ENCODE measurements at places on chromosomes 4 and X. TPM values are rescaled to one million over a fixed set of nuclear protein-coding genes. Genes with fewer than 3 reads are reported as not detected.

DNA sequence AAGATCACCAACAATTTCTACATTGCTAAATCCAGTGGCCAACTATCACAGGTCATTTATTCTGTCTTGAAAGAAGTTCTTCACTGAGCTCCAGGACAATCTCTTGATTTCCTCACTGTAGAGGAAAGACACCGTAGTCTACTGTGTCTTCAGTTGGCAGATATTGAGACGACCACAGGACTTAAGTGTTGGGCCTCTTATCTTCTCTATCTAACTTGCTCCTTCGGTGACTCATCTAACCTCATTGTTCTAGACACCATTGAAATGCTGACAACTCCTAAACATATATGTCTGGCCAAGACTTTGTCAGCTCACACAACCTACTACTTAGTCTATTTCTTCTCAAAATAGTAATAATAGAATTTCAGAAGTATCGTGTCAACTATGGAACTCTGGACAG is 425.8 kb downstream of the ARAP2 start:
- no peak for DNase-seq

- no peak for DNase-seq
Observed at GRCh38 chr4:119543187-119543586, 85.4 kb downstream of the PDE5A start.

GRCh38 chr4:38044060-38044459 is 83.9 kb downstream of the PTTG2 start:
- no peak for DNase-seq

C4orf51 gene
- not detected for total RNA-seq

GRCh38 chr4:152886201-152886600 is 49.9 kb upstream of the FHDC1 start:
- no peak for DNase-seq

- DNase-seq: no peak
Observed at GRCh38 chrX:43317378-43317777, 338.7 kb upstream of the MAOA start.

GRCh38 chr4:14726877-14727361 is 275.4 kb upstream of the CPEB2 start:
- DNase-seq: peak; percentile 97

STARD8 gene
- total RNA-seq: 0.11 TPM

NOA1 gene
- total RNA-seq: 16.5 TPM

DNA sequence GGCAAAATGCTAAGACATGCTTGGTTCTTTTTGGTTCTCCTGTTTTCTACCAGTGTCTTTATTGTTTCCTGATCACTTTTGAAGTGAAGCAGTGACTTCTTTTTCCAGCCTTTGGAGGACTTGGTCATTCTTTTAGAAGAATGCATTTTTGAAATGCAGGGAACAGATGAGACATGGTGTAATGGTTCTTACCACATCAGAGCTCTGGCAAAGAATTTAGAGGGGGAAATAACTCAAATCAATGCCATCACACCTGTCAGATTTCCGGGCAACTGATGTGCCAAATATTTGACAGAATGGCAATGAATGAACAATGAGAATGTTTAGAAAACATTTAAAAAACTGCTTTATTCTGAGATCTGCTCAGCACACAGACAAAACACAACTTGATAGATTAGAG is 519.6 kb downstream of the IQCM start:
- DNase-seq: no peak

STATH gene
- not detected for total RNA-seq

CXCL1 gene
- 27.5 TPM for total RNA-seq

FUNDC2 gene
- total RNA-seq: 63.5 TPM

- no peak for DNase-seq
Observed at GRCh38 chrX:142994988-142995387, 30.7 kb upstream of the SPANXN4 start.

HEPH gene
- total RNA-seq: 0.11 TPM

GRCh38 chr4:153651587-153651986 is 32.5 kb upstream of the TLR2 start:
- DNase-seq: no peak

- peak; percentile 4 for DNase-seq
Observed at GRCh38 chrX:68084765-68085164, 348.5 kb downstream of the OPHN1 start.

XAGE1A gene
- not detected for total RNA-seq

DNA sequence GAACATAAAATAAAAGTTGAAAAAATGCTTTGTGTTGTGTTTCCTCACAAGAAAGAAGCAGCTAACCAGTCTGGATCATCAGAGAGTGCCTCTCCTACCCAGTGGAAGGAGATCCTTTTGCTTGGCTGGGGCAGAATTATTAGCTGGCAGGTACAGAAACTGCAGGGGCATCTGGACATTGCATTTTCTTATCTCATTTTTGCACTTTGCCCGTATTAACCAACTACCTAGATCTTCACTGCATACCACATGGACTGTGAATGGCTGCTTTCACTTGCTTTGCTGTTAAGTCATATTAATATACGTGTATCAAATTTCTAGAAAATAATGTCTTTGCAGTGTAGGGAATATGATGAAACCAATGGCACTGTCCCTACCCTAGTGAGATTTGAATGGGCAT is 52.9 kb upstream of the PDGFRA start:
- DNase-seq: no peak

SYN1 gene
- 0.71 TPM for total RNA-seq

SPANXB1 gene
- total RNA-seq: not detected

DNA sequence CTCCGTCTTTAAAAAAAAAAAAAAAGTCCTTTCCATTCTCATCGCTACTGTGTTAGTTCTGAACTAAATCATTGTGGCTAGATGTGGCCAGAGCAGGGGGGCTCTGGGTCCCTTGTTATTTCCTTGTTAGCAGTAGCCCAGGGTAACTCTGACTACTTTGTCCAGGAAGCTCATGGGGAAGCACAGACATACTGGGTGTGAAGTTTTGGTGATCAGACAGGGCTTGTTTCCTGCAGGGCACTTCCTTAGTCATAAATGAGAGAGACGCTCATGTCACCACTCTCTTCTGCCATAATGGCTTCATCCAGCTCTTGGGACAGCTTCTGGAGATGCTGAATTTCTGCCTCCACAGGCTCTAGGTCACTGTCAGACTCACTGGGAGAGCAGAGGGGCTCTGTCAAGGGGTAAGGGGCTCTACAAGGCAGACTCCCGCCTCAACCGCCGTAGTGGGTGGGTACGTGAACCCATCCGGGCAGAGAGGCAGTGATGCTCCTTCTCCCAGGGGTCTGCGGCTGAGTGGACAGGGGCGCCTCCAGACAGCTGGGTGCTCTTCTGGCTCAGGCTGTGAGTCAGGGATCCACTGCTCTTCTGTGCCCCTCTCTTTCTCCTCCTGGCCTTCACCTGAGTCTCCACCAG is 12.9 kb downstream of the STIM2 start:
- DNase-seq: no peak

FGFBP1 gene
- total RNA-seq: 1,699 TPM

DNA sequence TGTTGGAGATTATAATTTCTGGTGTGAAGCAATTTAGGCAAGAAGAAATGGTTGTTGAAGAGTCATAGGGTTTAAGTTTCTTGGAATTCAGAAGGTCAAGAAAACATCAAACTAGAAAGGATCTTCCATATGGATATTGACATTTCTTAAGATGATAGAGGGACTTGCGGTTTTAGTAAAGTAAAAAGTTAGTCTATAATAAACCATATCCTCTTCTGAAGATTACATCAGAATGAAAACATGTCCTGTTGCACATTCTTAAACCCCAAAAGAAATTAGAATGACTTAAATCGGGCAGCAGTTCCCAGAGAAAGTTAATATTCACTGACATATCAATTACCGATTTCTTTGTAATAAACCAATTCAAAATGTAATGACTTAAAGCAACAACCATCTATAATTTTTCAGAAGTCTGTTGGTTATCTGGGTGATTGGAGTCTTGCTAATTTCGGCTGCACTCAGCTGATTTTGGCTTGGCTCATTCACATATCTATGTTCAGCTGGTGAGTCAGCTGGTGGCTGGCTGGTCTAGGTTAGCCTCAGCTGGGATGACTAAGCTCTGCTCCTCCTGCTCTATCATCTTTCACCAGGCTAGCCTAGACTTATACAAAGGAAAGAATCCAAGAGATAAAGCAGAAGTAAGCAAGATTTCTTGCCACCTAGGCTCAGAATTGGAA is 24.4 kb upstream of the DYNLT3 start:
- DNase-seq: peak; percentile 61

PSAPL1 gene
- not detected for total RNA-seq

DNA sequence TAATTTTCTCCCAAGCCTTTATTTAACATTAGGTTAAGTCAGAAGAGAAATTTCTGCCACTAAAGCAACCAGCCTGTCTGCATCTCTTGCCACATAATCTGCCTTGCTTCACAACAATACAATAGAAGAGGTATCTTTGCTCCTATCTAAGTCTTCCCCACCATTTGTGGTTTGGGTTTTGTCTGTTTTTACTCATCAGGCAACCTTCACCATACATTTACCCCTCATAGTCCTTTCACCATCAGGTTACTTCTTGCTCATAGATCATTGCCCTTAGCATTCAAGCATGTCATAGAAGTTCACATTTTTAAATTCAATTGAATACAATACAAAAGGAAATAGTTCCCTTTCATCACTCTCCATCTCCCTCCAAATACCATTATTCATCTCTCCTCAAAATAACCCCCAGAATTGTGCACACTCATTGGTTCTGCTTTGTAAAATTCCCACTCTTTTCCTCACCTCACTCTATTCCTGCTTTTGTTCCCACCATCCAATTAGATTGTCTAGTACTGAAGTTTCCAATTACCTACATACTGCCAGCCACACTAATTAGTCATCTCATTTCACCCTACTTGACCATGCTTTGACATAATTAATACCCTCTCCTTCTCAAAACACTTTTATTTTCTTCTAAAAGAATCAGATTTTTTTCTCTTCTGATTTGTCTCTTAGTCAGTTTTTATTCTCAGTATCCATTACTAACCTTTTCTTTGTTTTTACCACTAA is 1957.0 kb upstream of the AGA start:
- no peak for DNase-seq

DNA sequence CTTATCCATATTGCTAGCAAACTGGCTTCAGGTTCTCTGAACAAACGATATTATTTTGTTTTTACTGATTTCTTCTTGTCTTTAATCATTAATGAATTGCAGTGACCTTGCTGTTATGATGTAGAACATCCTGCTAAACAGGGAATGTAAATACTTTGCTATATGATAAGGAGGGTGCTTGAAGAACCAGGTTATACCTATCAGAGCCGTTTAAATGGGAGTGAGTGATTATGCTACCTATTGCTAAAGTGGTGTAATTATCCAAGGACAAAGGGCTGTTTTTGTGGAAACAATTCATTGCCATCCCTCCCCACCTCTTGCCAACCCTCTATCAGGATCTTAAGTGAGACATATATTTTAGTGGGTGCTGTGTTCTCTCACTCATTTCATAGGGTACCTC is 788.9 kb downstream of the RPA4 start:
- DNase-seq: no peak

LDB2 gene
- total RNA-seq: not detected

DNA sequence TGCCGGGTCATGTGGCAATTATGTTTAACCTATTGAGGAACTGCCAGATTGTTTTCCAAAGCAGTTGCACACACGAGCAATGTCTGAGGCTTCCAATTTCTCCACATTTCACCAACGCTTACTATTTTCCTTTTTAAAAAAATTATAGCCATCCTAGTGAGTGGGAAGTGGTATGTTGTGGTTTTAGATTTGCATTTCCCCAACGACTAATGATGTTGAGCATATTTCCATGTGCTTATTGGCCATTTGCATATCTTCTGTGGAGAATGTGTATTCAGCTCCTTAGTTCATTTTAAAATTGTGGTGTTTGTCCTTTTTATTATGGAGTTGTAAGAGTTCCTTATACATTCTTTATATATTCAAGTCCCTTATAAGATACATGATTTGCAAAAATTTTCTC is 60.2 kb downstream of the MTMR1 start:
- no peak for DNase-seq

GRCh38 chr4:127669691-127670090 is 36.9 kb downstream of the INTU start:
- DNase-seq: no peak

DNA sequence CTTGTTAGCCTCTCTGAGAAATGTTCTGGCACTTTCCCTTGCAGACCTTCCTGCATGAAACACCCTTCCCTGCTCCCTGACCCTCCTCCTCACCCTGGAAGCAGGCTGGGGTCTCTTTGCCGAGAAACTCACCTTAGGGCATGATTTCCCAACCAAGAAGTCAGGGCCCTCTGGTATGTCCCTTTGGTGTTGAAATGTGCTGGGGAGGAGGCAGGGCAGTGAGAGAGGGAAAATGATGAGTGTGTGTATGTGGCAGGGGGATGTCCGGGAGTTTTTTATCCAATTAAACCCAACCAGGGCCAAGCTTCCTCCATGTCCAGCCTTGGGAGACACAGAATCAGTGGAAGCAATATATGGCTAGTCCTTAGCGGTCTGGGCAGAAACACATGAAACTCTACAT is 5.1 kb downstream of the ELF4 start:
- no peak for DNase-seq

- no peak for DNase-seq
Observed at GRCh38 chr4:72893354-72894066, 176.0 kb downstream of the COX18 start.

DNA sequence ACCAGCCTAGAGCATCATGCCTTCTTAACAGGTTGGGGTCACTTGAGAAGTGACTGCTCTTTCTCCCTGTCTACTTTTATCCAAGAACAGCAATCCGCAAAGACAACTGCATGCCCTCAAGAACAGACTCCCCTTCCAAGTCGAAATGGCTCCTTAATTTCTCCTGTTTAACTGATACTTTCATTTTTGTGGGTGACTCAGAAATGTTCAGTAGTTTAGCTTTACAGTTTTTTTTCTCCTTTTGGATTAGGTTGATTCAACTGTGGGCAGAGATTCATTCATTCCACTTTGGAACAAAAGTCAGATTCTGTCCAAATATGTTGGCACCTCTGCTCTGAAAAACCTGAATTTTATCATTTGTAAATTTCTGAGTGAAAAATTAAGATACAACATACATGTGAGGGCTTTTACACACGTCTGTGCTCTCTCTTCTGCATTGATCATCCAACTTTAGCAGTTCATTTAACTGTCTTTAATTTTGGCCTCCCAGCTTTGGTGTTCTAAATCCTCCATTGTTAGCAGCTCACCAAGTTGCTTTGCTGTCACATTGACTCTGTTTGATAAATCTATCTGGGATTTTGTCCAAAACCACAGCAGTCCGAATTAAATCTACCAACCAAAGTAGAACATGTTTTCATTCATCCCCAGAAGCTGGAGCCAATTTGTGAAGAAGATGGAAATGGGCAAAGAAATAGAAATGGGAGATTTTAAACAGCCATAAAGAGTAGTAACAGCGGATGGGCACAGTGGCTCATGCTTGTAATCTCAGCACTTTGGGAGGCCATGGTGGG is 50.0 kb downstream of the HOPX start:
- DNase-seq: peak; percentile 30

DNA sequence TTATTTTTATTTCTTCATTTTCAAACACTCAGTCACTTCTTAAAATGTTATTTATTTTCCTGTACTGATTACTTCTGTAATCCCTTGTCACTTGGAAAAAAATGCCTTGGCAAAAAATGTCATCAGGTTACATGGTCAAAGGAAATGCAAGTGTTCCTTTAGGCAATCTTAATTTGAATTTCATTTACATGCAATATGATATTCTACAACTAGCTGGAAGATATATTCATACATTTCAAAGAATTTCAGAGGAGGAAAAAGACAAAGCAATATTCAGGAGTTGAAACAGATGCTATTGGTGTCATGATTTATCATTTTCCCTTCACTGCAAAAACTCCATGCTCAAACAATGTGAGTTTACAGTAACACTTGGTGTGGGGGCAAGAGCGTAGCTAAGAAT is 1316.6 kb downstream of the FSTL5 start:
- no peak for DNase-seq

Measured in foreskin keratinocyte (primary cell).